ENCODE measurements at places on chromosomes 7 and 10.

DNA sequence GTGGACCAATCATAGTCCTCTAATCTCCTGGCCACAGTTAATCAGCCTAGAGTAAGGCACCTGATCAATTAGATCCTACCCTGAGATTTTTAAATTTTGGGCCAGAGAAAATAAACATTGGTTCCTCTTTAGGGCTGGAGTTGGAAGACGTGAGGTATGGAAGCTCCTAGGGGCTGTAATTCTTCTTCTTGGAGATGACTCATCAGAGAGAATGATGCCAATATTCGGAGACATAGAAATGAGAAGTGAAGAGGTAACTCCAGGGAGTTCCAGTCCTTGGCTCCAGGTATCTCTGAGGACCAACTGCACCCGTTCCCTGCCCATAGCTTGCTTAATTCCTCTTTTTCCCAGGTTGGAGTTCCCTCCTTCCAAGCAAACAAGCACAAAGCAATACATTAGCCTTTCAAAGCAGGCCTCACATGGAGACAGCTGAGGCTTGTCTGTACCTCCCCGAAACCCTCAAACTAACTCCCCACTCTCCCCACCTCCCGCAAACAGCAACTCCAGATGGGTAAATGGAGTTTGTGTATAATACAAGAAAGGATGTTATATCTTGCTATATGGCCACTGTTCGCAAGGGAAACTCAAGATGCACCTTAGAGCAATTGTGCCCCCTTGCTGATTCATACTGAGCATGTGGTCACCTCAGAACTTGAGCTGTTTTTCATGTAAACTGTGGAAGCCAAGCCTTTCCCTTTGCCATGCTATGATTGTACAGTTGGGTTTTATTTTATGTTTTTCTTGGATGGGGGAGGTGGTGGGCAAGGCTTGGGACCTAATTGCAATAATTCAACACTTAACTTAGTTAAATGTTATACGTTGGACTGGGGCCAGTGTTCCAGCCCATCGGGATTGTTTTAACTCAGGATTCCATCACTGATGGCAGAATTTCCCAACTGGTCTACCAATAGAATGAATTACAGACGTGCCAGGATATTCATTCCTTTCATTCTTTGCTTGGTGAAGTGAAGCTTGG is 29.3 kb downstream of the PIK3AP1 start:
- no peak for DNase-seq

GRCh38 chr10:21281765-21282484 is 243.6 kb downstream of the SKIDA1 start:
- DNase-seq: no peak

GRCh38 chr7:133036289-133036688 is 45.6 kb downstream of the CHCHD3 start:
- DNase-seq: no peak

- DNase-seq: no peak
Measured at GRCh38 chr10:81251457-81252115, 623.4 kb upstream of the NRG3 start.

- no peak for DNase-seq
Measured at GRCh38 chr7:137306748-137307147, 36.8 kb downstream of the PTN start.

- DNase-seq: no peak
Measured at GRCh38 chr7:94284104-94284503, 110.6 kb upstream of the COL1A2 start.

DNA sequence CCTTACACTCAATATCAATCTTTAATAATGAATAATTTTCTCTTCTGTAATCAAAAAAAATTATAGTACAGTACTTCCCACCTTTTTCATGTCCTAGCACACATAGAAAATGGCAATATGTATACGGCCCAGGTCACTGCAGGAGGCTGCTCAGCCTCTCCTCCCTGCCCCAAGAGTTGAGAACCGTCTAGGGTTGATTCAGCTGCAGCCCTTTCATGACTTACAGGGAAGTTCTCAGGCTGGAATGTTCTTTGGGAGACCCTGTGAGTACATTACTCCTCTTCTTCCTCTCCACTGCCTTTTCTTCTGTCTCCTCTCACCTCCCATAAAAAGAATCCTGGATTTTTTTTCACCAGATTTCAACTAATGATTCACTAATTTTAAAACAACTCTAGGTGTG is 180.0 kb downstream of the HDAC9 start:
- no peak for DNase-seq

DNA sequence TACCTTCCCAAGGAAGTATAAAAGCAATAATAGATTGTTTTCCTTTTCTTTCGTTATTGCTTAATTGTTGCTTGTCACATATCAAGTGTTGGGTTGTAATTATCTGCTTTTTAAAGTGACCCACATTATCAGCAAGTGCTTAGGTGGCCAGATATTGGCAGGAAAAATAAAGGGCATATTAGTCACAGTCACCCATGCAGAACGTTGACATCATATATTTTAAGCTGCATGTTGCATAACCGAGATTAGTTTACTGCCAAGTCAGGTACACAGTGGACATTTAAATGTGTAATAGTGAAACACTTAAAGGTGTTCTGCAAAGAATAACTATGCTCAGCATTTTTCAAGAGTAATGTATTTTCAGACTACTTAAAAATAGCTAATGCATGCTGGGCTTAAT is 11.4 kb downstream of the NEBL start:
- peak; percentile 17 for DNase-seq

DNA sequence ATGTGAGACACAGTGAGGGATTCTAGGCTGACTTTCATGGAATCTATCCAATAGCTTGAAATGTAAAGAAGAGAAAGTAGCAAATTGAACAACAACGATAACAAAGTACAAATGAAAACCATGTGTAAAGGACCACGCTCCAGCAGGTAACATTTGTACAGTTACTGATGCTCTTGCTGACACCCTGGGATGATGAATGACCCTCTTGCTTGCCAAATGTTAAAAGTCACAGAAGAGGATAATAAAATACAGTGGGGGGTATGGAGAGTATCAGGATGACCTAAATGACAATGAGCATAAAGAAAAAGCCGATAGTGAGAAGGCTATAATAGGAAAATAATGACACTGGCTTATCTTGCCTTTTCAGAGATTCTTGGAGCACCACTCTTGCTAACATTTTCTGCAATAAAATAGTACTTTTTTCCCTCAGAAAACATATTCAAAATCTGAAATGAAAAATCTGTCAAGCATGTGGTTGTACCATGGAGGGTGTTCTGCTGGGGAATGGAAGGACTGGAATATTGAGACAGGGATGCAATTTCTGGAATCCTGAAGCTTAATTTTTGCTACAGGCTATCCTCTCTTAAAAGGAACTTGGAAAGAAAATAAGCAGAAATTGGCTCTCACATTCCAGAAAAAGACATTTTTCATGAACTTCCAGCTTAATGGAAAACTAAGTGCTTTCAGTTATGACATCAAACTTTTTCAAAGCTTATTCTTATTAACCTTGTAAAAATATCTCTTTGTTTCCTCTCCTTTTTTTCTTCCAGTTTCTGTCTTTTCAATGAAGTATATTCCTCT is 303.2 kb upstream of the GHITM start:
- no peak for DNase-seq

GRCh38 chr10:120691625-120692024 is 159.5 kb upstream of the WDR11 start:
- no peak for DNase-seq

- DNase-seq: no peak
Measured at GRCh38 chr10:54815583-54815982, 14.6 kb upstream of the PCDH15 start.

DNA sequence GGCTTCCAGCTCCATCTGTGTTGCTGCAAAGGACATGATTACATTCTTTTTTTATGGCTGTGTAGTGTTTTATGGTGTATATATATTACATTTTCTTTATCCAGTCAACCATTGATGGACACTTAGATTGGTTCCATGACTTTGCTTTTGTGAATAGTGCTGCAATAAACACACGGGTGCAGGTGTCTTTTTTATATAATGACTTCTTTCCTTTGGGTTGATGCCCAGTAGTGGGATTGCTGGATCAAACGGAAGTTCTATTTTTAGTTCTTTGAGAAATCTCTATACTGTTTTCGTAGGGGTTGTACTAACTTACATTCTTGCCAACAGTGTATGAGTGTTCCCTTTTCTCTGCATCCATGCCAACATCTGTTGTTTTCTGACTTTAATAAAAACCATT is 189.7 kb downstream of the ACTR3B start:
- no peak for DNase-seq

GRCh38 chr7:19815546-19815945 is 42.1 kb upstream of the TMEM196 start:
- no peak for DNase-seq

GRCh38 chr7:25308246-25308645 is 80.0 kb upstream of the NPVF start:
- DNase-seq: no peak

DNA sequence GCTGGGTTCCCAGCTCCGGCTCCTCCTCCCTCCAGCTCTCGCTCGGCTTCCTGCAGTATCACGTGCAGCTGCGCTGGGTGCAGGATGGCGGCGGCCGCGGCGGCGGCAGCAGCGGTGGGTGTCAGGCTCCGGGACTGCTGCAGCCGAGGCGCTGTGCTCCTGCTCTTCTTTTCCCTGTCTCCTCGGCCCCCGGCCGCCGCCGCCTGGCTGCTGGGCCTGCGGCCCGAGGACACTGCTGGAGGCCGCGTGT is at the start of gene CNNM1:
TSS of gene CNNM1 (plus strand) at position 53 of the 250 bp plus-strand sequence. CDS start at position 85, 32 bp downstream.
- DNase-seq: peak; percentile 33

- DNase-seq: no peak
Measured at GRCh38 chr7:119748251-119748860, 524.6 kb upstream of the KCND2 start.

- no peak for DNase-seq
Measured at GRCh38 chr10:52347327-52347667, 33.2 kb downstream of the DKK1 start.

DNA sequence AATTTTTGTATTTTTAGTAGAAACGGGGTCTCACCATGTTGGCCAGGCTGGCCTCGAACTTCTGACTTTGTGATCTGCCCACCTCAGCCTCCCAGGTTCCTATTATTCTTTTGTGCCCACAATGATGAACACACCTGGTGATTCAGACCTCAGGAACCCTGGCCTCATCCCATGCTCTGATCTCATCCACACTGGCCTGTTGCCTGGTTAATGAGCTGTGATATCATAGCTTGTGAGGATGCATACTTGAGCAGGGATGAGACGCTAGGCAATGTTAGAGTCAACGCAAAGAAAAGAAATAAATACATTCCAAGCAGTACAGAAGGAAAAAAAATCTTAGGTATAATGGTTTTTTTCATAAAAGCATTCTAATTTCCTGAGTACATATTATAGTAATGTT is 82.4 kb upstream of the RNF32 start:
- no peak for DNase-seq

GRCh38 chr7:49708590-49708989 is 64.8 kb upstream of the VWC2 start:
- no peak for DNase-seq

GRCh38 chr10:50421026-50421719 is 169.9 kb upstream of the ASAH2 start:
- peak; percentile 23 for DNase-seq

DNA sequence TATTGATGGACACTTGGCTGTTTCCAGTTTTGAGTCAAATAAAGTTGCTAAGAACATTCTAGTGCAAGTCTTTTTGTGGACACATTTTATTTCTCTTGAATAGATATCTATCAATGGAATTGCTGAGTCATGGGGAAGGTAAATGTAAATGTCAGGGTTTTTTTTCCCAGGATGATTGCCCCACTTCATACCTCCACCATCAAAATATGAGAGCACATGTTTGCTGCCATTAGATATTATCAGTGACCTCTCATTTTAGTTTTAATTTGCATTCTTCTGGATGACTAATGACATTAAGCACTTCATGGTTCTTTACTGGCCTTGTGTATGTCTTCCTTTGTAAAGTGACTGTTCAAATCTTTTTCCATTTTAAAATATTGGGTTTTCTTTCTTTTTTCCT is 45.7 kb downstream of the PAPSS2 start:
- DNase-seq: no peak

- DNase-seq: no peak
Measured at GRCh38 chr7:30462179-30462578, 16.4 kb downstream of the NOD1 start.

- no peak for DNase-seq
Measured at GRCh38 chr10:75450644-75451640, 19.5 kb downstream of the LRMDA start.

- DNase-seq: no peak
Measured at GRCh38 chr10:84138478-84139125, 707 bp upstream of the GHITM start.

GRCh38 chr7:77466450-77466849 is 50.3 kb upstream of the GSAP start:
- no peak for DNase-seq

DNA sequence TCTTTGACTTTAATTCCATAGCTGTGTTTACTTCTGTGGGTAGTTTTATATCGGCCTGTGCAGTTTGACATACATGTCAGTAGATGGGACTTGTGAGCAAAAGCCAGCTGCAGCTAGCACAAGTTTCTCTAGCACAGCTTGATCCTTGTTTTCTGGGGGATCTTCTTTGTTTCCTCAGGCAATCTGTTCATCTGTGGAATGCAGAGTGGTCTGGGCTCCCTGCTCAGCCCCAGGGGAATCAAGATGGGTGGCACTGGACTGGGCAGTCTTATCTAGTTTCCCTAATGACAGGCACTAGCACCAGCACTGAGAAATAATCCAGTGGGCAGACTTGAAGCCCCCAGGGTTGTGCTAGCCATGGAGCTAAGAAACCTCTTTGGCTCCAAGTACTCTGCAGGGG is 40.8 kb downstream of the CYP2C19 start:
- DNase-seq: no peak

DNA sequence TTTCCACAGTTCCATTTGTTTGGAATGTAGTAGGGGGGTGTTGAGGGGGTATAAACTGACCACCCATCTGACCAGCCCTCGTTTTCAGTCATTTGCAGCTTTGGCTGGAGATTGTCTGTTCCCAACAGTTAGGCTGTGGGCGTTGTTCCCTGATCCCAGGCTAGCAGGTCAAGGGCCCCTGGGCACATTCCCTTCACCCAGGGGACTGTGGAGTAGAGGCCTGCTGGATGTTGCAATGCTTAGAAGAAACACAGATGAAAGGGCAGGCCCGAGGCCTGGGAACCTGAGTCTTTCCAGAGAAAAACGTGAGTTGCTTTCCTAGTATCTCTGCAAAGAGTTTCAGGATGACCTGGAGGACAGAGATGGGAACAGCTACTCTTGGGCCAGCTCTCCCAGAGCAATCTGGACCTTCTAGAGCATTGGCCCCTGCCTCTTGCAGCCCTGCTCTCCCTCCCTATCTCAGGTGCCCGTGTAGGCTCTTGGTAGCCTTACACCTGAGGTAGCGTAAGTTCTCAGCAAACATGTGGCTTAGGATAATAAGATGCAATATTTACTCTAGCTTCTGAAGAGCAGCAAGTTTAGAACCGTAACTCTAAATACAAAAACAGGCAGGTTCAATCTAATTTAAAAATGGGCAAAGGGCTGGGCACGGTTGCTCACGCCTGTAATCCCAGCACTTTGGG is 99.4 kb upstream of the EFCAB10 start:
- no peak for DNase-seq

DNA sequence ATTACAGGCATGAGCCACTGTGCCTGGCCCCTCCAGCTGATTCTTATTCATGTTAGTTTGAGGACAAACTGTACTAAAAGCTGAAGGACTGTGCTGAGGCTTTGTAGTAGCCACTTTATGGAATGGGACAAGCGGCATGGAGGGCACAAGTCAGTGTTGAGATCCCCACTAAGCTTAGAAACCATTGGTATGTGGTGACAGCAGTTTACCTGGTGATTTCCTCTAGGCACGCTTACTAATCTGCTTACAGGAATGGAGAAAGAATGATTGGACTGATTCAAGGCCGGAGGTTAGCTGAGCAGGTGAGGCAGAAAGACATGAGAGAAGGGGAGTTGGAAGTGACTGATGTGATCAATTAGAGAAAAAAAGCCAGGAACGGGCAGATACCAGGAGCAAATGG is 3.7 kb downstream of the ZNF398 start:
- DNase-seq: no peak

GRCh38 chr10:111479966-111480365 is 403.1 kb downstream of the ADRA2A start:
- no peak for DNase-seq
